CD4-positive, alpha-beta memory T cell (primary cell): ENCODE measurements at places on chromosomes 16 and 17. TPM values are rescaled to one million over a fixed set of nuclear protein-coding genes. Genes with fewer than 3 reads are reported as not detected.

DNA sequence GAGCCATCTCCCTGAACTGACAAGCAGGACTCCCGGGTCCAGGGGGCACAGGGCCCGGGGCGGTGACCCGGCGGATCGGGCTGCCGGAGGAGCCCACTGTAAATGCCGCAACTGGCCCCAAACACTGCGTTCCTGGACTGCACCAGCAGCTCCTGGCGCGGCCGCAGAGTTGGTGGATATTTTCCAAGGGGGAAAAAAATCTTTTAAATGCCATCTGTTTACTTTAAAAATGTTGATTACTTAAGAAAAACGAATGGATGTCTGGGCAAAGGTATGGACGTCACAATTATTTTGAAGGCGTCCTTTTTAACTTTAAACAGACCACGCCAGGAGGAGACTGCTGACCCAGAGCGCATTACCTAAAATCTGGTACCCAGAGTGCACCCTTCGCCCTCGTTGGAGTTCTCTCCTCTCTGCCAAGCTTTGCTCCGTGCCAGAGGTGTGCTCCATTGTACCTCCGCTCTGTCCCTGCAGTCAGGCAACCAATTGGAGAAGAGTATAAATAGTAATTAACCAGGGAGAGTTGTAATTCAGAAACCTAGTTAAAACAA lies 3.4 kb downstream of the HS3ST3B1 start:
- DNase-seq, result no peak

The EXOC3L1 gene
- total RNA-seq, result not detected

GRCh38 chr17:75551266-75551665 lies 25.8 kb downstream of the LLGL2 start:
- DNase-seq, result no peak

DNA sequence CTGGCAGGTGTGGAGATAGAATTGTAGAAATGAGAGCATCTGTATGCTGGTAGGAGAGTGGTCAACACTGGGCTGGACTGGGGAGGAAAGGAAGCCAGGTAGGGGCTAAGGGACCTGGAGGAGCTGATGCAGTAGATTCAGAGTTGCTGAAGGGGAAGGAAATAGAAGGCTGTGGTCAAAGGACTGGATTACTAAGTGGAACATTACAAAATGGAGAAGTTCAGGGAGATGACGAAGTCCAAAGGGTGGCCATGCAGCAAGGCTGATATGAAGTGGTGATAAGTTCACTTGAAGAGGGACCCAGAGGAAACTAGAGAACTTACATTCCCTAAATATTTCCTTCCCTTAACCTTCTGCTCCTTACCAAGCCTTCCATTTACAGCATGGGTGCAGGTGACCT lies 8.6 kb upstream of the CCL2 start:
- DNase-seq, result no peak

- DNase-seq, result no peak
Observed at GRCh38 chr16:67346341-67346740, 19.7 kb downstream of the LRRC36 start.

DNA sequence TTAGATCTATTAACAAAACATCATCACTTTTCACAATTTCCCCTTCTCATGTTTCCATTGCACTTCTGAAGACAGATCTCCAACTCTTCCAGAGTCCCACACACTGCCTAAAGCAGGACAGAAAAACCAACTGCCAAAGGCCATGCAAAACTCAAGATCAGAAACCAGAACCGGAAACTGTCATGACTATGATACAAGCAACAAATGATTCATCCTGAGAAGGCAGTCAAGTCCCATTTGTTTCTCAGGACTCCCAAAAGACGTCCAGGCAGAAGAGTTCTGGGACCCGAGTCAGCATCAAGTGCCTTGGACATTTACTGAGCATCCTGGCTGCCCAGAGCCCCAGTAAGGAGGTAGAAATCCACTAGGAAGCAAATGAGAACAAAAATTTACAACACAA lies 38.8 kb downstream of the ERN1 start:
- DNase-seq, result peak; percentile 17

DNA sequence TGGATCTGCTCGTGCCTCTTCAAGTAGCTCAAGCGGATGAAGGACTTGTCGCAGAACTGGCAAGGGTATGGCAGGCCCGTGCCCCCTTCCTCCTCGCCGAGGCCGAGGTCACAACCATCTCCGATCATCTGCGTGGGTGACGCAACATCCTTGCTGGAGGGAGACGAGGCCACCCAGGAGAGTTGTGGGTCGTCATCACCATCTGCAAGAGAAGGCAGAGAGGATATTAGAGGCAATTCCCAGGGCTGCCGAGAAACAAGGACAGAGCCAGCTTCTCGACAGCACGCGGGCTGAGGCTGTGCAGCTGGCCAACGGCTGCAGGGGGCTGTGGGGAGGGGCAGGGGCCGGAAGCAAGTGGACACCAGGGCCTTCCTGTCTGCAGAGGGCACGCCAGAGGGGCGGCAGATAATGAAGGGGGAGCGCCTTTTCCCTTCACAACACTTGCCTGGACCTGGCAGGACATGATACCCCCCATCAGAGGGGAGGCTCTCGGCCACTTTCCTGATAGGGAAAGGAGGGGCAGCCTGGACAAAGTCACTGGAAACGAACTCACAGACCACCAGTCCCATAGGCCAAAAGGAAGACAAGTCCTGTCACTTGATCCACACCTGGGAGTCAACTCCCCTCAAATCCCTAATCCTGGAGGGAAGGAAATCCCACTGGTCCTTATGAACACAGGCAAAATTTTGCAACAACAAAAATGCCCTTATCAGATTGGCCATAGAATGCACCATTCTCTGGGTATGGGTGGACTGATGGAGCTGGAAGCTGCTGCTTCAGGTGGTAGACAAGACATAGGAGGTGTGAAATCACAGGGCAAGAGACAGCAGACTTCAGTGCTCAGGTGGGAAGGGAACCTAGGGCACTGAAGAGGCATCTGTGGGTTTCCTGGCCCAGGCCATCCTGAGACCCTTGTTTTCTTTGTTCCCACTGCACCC lies 217.0 kb downstream of the ZNF423 start:
- DNase-seq, result no peak

The HLF gene
- 3.9 TPM for total RNA-seq

GRCh38 chr16:88957887-88958577 lies 19.0 kb downstream of the CBFA2T3 start:
- no peak for DNase-seq

DNA sequence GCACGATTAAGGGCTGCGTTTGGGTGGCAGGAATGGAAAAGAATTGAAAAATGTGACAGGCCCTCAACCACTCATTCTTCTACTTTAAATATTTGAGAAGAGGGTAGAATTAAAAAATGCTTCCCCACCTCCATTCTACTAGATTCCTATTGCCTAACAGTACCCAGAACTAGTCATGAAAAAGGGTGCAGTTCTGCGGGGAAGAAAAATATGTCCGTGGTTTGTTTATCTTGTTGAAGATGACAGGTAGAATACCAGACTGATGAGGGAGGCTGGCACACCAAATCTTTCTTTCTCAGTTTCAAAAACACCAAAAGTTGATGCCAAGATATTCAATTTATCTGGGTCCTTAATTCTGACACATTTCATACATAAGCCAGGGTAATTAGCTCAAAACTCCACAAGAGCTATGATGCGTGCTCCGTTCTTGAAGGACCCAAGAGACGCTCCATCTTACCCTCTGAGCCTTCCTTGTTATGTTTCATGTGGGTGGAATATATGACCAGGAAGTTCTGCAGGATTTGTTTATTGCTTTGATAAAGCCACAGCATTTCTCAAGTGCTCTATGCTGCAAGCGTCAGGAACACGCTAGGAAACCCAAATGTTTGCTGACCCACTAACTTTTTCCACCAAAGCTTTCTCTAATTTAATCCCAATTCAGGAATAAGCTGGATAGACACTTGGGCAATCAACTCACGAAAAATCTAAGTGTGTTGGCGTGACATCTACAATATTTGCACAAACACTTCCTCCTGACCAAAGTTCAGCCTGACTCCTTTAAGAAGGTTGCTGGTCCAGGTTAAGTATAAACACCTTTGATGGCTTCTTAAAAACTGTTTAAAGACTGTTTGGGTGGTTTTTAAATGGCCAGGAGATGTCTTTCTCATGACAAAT lies 20.6 kb upstream of the GAN start:
- no peak for DNase-seq

GRCh38 chr16:60929-61878 lies 7.6 kb downstream of the SNRNP25 start:
- no peak for DNase-seq

The KRTAP1-4 gene
- not detected for total RNA-seq
